Mesenchymal stem cell (in vitro differentiated cells and primary cell): ENCODE measurements at places on chromosomes 3 and 15.

- no peak for DNase-seq
Observed at GRCh38 chr3:46667657-46668056, 25.8 kb downstream of the ALS2CL start.

DNA sequence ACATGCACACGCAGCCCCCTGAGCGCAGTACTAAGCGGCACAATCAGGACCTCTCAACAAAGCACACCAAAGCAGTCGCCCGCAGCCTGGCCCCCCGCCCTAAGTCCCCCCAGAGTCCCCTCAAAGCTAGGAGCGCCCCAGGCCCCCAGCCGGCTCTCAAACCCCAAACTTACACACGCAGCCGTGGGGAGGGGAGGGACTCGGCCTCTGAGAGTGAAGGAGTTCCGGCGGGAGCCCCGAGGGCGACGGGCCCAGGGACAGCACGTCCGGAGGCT, 5.5 kb downstream of the GATA2 start:
- no peak for DNase-seq

DNA sequence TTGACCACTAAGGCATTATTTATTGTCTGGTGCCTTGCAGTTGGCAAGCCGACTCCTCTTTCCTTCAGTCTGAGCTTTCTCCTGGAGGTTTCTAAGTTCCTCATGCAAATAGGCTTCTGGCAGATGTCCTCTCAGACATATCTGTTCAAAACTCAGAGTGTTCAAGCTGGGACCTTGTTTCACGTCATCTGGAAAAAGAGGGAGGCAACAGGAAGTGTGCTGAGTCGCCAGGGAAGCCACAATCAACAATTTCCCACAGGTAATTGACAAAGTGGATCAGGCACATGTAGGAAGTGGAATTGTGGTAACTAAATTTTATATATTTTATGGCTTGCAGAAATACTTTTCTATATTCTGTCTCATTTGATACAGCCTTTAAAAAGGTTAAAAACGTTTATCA, 14.6 kb downstream of the SCG5 start:
- no peak for DNase-seq

GRCh38 chr3:18234717-18235335, 190.3 kb downstream of the SATB1 start:
- DNase-seq: no peak

DNA sequence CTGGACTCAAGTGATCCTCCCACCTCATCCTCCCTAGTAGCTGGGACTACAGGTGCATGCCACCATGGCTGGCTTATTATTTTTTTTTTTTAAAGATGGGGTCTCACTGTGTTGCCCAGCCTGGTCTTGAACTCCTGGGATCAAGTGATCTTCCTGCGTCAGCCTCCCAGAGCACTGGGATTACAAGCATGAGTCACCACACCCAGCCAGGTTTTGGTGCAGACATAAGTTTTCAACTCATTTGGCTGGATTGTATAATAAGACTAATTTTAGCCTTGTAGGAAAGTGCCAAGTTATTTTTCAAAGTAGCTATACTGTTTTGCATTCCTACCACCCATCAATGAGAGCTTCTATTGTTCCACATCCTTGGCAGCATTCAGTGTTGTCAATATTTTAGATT, 32.1 kb downstream of the BUB1B start:
- DNase-seq: peak; percentile 28

- DNase-seq: no peak
Observed at GRCh38 chr3:108645364-108645763, 55.8 kb downstream of the DZIP3 start.

GRCh38 chr15:66294157-66294931, 976 bp downstream of the DIS3L start:
- peak; percentile 50 for DNase-seq

DNA sequence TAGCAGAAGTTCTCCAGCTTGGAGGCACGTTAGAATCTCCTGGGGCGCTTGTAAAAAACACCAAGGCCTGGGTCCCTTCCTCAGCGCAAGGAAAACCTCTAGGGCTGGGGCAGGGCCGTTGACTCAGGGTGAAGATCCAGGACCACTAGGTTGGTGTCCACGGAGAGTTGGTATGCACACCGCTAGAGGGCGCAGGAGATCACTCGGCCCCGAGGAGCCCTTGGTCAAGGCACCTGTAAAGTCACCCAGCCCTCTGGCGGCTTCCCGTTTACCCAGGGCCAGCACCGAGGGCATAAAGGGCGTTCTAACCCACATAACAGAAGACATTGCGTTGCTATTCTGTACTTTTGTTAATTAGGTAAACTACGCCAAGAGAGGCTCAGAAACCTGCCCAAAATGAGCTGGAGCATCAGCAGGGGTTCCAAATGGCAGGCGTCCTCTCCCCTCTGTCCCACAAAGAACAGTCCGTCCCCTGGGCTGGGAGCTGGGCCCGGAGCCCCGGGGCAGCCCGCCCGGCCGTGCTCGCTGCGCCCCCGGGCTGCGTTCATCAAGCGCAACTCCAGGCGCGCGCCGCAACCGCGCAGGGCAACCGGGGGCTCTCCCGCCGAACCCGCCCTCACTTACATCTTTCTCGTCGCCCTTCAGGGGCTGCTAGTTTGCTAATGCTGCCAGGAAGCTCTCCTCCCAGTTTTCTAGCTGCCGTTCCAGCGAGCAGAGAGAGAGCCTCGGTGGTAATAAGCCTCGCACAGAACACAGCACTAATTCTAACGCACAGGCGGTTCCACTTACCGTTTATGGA, 332.1 kb downstream of the ARRDC4 start:
- peak; percentile 6 for DNase-seq

DNA sequence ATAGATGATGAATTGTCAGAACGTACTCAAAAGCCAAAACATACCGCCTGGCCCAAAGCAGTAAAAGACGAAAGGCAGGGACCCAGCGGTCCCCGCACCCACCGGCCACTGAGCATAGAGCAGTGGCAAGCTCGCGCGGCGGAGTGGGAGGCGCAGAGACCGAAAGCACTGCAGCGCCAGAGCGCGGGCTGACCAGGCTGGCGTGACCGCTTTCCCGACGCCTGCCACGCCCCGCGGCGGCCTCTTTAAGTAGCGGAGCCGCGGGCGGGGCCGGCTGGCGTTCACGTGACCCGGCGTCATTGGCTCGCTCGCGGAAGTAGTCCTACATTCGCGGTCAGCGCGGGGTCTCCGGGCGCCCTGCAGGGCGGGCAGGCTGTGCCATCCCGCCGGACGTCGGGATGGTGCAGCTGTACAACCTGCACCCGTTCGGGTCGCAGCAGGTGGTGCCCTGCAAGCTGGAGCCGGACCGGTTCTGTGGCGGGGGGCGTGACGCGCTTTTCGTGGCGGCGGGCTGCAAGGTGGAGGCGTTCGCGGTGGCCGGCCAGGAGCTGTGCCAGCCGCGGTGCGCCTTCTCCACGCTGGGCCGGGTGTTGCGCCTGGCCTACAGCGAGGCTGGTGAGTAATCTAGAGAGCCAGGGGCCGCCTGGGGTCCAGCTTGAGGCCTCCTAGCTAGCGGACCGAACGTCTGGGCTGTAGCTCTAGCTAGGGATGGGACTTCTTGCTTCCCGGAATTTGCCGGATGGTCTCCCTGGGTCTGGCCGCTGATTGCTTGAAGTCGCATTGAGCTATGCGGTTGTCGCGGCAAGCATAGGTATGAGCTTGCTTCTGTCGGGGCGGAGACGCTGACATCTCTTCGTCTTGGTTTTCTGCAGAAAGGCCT, at the start of gene HPS3:
Gene HPS3 (plus strand): TSS at position 313 of the 880 bp plus-strand sequence. CDS start 86 bp downstream, at position 399.
- DNase-seq: peak; percentile 92

GRCh38 chr3:48285132-48285531, 44.2 kb downstream of the ZNF589 start:
- DNase-seq: no peak

GRCh38 chr15:60381148-60381788, 16.5 kb downstream of the ANXA2 start:
- peak; percentile 70 for DNase-seq

DNA sequence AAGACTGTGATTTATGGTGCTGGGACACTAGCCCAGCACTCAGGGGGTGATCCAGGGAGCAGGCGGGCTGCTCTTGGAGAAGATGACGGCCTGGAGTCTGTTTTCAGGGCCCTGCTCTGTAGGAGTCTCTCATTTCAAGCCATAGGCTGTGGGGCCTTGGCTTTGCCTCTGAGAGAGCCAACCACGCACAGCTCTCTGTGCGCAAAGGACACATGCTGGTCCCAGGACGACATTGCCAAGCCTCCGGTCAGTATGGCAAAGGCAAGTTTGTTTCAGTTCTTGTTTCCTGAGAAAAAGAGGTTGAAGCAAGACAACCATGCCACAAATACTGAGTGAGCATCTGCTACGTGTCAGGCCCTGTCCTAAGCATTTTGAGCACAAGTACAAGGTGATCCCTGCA, 197.1 kb downstream of the EPHB1 start:
- no peak for DNase-seq

- no peak for DNase-seq
Observed at GRCh38 chr3:76661527-76662250, 378.2 kb upstream of the ROBO2 start.

DNA sequence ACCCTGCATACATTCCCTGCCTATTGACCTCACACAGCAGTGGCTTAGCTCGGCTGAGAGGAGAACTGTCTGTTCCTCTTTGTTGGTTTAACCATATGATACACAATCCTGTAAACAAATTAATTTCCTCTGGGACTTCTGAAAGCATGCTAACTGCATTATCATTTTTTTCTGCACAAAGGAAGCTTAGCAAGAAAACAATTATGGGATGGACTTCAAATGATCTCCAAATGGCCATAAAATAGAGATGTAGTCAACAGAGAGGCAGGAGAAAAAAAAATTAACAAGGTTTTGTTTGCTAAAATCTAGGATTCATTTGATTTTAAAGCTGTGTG, 14.4 kb upstream of the TMC3 start:
- peak; percentile 10 for DNase-seq

- no peak for DNase-seq
Observed at GRCh38 chr3:157544501-157545130, 41.4 kb upstream of the VEPH1 start.

- DNase-seq: no peak
Observed at GRCh38 chr3:195999896-196000295, 82.0 kb downstream of the TFRC start.

DNA sequence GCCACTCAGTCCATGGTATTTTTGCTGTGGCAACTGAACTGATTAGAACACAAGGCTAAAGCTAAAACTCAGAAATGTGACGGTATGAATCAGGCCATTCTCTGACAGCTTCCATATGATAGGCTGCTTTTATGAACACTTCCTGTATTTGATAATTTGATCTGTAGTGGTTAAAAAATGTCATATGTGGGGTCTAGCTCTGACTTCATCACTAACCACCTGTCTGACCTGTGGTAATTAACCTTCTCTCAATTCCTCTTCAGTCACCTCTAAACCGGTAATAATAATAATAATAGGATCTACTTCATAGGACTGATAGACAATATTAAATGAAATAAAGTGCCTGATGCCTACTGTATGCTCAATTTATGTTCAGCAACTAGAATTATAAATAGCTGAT, 223.2 kb downstream of the MBNL1 start:
- no peak for DNase-seq

- DNase-seq: no peak
Observed at GRCh38 chr3:183439515-183439914, 11.1 kb upstream of the MCF2L2 start.

- DNase-seq: no peak
Observed at GRCh38 chr15:43251871-43252250, 14.9 kb downstream of the TGM5 start.

DNA sequence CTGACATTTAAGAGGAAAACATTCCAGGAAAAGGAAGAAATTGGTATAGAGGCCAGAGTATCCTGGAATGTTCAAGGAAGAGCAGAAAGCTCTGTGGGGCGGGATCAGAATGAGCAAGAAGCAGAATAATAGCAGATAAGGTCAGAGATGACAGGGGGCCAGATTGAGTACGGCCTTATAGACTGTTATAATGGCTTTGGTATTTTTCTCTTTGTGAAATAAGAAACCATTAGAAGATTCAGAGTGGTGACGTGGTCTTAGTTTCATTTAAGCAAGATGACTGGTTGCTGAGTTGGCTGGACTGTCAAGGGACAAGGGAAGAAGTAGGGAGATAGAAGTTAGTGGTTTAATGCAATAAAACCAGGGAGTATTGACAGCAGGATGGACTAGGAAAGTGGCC, 218.3 kb upstream of the SOX2 start:
- DNase-seq: no peak

- DNase-seq: peak; percentile 75
Observed at GRCh38 chr3:129651435-129652202, 45.1 kb upstream of the PLXND1 start.

- DNase-seq: no peak
Observed at GRCh38 chr3:148878095-148878494, 13.0 kb downstream of the CPA3 start.

DNA sequence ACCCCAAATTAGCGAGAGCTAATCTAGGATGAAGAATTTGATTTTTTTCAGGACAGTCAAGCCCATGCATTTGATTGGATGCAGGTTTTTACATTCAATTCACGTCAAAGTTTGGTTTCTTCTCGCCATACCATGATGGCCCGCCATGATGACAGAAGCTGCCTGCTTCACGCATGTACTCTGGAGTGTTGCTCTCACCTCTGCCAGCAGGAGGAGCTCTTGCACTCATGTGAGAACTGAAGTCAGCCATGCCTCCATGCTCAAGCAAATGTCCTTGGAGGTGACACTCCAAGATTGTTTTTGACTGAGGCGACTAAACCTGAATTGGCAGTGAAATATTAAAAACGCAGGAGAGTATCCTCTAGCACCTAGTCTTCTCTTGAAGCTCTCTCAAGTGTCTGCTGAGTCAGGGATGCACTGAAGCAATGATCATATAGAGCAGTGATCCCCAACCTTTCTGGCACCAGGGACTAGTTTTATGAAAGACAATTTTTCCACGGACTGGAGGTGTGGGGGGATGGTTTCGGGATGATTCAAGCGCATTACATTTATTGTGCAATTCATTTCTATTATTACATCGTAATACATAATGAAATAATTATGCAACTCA, 120.9 kb downstream of the SAMMSON start:
- DNase-seq: peak; percentile 29

DNA sequence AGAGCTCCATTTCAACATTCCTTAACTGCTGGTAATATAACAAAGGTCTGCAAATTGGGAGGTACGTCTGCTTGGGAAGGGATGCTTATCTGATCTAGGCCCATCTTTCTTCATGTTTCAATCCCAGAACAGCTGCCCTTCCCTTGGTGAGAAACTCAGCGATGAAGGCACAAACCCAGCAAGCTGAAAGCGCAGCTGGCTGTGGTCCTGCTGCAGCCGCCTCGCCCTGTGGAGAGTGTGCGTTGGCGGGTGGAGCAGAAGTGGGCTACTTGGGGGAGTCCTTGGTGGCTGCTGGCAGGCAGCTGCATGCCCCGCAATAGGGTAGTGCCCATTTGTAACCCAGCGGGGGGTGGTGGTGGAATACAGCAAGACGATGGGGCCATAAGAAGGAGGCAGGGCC, 160.6 kb upstream of the WNT5A start:
- DNase-seq: no peak

DNA sequence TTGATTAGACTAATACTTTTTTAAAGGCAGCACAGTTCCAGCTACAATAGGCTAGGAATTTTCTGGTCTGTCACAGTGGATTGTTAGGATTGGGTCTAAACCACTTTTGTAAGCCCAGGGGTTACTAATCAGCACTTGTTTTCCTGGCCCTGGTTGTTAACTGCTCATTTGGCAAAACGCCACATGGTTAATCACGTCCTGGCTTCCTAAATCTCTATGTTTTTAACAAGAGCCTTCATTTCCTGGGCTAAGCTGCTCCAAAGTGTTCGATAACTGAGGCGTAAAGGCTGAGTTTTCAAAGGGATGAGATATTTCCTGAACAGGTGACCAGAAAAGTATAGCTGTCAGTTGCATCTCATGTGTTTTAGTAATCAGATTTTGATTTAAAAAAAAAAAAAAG, 38.9 kb upstream of the CLRN1 start:
- DNase-seq: peak; percentile 28
